ENCODE measurements at places on chromosomes 13 and 19. TPM values are rescaled to one million over a fixed set of nuclear protein-coding genes. Genes with fewer than 3 reads are reported as not detected.

- DNase-seq, result no peak
These were observed 603 bp upstream of the ZNF132 start for GRCh38 chr19:58440556-58440955.

MEIS3 gene
- 31.9 TPM for total RNA-seq

DNA sequence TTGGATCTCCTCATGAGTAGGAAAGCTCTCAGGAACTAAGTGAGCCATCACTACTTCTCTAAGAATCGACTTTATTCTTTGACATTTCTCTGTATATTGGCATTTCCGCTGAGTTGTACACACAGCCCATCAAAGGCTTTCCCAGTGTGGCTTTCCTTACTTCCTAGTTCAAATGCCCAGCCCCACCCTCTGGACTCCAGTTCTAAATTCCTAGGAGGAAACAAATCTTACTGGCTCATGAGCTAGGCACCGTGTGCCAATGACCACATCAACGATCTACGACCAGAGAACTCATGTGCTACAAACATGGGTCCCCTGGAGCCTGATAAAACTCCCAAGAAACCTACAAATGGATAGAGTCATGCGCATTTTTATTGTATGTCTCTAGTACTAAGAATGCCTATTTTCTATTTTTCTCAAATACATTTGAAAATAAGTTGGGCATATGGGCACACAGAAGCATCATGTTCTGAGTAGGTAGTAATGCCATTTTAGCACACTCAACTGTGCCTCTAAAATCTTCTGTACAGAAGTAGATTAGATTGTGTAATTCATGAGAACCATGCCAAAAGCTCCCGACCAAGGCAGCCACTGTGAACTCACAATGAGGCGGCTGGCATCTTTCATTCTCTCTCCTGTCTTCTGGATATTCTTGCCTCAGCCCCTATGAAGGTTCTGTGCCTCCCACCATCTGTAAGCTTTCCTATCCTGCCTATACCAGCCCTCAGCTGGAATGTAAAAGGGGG, 10.5 kb upstream of the RAP2A start:
- no peak for DNase-seq

- no peak for DNase-seq
These were observed 1494.9 kb upstream of the MIR17HG start for GRCh38 chr13:89852570-89852969.

SULT2A1 gene
- not detected for total RNA-seq

TTC9B gene
- 0.29 TPM for total RNA-seq

DNA sequence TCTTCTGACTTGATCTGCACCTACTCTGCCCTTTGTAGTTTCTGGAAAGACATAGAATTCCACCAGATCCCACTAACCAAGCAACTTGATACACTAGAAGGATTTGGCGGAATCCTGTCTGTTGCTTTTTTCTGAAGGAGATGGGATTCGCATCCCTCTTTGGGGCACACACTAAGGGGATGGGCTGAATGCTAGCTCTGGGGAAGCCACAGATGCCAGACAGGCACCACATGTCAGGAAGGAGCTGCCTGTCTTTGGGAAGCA, 52.1 kb downstream of the SERP2 start:
- DNase-seq, result no peak

GRCh38 chr19:53076984-53077383, 26.2 kb downstream of the ZNF160 start:
- DNase-seq, result no peak

- DNase-seq, result no peak
These were observed 1150.2 kb upstream of the PCDH9 start for GRCh38 chr13:68380041-68380973.

NCR1 gene
- total RNA-seq, result not detected

DNA sequence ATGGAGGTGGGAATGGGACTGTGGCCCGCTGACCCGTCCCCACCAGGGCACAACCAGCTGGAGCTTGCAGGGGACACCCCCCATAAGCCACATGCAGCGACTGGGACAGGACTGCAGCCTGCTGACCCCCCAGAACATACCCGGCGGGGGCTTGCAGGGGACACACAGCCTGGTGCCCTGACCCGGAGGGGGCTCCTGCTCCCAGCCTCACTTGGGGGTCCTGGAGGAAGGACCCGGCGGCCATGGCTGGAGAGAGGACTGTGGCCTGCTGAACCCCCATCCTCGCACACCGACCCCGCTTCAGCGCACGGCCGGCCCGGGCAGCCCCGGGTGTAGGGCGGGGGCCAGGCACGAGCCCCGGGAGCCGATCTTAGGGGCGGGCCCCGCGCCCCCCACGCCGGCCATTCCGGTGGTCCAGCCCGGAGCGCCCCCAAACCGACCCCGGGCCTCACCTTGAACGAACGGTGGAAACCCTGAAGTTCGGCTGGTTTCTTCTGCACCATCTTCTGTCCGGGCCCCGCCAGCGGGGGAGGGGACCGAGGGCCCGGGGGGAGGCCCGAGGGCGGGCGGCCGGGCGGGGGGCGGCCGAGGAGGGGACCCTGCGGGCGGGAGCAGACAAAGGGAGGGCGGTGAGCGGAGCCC, 574 bp downstream of the MKNK2 start:
- no peak for DNase-seq

ZNF547 gene
- total RNA-seq, result 4.7 TPM

DNA sequence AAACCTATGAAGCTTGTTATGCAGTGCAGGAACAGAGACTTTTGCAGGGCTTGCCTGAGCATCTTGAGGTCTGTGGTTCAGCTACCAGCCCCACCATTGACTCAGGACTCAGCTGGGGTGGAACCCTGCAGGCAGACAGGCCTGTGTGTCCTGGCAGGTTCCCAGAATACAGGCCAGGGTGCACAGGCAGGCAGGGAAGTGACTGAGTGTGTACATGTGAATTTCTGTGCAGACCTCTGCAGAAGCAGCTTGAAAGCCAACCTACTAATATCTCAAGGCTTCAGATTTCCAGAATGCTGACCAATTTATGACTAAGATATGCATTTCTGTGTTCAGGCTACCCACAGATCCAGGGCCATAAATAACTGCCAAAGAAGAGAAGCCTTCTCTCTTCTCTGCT, 254.4 kb downstream of the DLEU7 start:
- peak; percentile 76 for DNase-seq

DNA sequence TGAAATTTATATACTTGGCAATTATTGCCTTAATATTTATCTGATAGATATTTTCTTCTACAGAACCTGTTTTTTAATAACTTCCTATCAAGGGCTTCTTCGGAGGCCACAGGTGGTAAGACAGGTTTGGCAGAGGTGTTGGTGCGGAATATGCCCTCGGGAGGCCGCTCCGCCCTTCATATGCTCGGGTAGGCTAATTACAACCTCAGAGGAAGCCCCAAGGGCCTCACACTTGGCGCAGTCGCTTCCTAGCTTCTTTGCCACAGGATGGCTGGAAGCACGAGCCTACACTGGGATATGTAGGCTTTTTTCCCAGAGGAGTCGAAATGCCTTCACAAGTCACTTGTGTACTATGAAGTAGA, 68.8 kb downstream of the LMO7 start:
- peak; percentile 44 for DNase-seq

DNA sequence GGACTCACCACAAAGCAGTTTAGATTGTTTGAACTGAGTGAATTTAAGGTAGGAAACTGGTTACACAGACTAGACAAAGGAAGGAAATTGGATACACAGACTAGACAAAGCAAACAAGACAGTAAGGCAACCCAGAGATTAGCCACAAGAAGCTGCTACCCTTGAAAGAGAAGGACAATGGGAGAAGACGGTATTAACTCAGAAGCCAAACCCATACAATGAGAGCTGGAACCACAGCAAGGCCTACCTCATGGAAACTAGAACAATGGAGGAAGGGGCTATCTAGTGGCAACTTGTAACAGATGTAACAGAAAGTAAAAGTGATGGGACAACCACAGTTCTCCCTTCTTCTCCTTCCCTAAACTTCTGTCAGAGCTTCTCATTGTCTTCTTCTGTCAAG, 410.9 kb upstream of the SPRY2 start:
- DNase-seq, result no peak

GRCh38 chr13:30832377-30832776, 73.7 kb upstream of the MEDAG start:
- DNase-seq, result no peak

DNA sequence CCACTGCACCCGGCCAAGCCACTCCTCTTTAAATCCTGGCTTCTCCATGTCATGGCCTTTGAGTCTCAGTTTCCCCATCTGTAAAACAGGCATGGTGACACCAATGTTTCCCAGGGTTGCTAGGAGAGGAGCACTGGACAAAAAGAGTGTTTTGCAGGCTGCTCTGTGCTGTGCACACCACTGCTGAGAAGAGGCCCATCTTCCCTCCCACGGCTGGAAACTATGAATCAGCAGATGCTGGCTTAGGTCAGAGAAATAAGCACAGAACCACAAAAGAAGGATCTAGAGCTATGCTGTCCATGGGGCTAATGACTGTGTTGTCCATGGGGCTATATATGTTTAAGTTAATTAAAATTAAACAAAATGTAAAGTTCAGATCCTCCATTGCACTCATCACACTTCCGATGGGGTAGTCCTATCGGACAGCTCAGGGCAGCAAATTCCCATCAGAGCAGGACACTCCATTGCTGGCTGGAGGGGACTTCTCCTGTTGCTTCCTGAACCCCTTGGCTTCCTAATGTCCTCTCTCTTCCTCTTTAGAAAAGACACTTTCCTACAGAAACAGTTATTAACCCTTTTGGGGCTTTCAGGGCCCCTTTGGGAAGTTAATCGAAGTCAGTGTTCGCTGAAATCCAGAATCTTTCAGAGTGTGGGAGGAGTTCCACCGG, 37.1 kb downstream of the TSHZ3 start:
- DNase-seq, result peak; percentile 40

DNA sequence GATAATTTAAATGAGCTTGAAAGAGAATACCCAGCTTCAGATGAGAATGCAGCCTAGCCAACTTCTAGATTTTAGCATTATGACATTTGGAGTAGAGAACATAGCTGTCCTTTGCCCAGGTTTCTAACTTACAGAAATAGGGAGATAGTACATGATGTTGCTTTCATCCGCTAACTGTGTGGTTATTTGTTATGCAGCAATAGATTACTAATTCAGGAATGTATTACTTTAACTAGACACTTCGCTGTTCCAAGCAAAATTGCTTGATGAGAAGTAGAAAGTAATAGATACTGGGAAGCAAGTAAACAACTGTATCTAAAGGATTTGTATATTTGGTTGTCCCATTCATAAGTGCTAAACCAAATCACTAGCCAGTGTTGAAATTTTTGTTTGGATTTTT, 790.9 kb upstream of the PRR20A start:
- no peak for DNase-seq

SIGLEC8 gene
- not detected for total RNA-seq

DNA sequence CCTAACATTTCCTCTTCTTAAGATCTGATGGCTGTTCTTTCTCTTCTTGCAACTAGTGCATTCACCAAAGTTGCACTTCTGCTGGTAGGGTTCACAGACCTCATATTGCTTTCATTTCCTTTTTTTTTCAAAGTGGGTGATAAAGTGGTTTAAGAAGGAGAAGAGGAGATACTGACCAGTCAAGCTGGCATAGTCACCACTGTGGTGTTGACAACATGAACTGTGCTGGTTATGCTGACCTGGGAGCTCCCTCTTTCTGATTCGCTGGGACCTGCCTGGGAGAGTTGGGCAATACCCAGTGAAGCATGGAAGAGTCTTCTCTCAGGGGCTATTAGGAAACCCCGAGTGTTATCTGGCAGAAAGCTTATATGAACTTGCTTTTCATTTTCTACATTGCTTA, 222.9 kb downstream of the SLITRK5 start:
- no peak for DNase-seq

GRCh38 chr19:35637165-35637564, 4.4 kb upstream of the ETV2 start:
- DNase-seq, result no peak

DNA sequence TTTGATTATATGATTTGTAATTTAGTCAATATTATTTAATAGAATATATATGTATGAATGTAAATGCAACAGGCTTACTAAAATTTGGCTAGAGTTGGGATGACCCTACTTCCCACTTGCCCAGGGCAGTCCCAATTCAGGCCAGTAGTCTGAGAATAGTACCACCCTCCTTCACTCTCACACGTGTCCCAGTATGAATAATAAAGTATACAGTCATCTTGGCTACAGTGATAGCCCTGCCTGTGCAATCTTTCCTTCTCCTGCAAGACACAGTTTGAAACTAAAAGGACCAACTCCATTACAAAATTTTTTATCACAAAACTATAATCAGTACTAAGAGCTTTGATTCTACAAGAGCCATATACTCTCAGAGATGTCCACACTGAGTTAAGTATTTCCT, 76.2 kb downstream of the SACS start:
- DNase-seq, result no peak
